ENCODE measurements at places on chromosomes 5 and 9.

DNA sequence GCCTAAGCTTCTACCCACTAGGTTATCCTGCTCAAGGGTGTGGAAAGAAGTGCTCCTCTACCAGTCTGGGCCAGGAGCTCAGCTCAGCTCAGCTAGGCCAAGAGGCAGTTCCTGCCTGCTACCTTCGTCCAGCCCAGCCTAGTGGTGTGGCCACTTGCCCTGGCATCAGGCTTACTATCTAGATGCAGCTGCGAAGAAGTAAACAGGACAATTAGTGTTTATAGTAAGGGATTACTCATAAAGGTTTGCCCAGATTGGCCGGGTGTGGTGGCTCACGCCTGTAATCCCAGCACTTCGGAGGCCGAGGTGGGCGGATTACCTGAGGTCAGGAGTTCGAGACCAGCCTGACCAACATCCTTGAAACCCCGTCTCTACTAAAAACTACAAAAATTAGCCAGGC is 12.8 kb upstream of the SPATA24 start:
- no peak for DNase-seq

DNA sequence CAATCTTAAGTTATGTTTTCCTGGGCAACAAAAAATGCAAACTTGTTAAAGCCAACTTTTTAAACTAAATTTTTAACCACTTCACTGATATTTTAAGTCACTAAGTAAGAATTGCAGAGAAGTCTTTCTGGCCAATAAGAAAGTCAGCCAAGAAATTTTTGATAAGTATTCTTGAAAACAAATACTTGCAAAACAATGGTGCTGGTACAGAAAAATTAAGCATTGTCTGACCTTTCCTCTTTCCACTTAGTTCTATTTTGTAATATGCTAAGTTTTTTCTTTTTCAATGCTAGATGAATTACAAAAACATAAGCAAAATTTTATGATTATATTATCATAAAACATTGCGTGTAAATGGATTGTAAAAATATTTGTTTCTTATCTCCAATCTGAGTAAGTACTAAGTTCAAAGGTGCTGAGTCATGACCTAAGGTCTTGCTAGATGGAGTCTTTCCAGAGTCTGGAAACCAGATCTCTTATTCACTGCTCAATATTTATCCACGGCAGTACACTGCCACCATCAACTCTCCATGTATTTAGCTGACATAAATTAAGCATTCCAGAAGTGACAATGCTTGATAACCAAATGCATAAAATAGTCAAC is 139.7 kb downstream of the MEF2C start:
- no peak for DNase-seq

GRCh38 chr9:86349271-86349670 is 4.9 kb downstream of the TUT7 start:
- no peak for DNase-seq

DNA sequence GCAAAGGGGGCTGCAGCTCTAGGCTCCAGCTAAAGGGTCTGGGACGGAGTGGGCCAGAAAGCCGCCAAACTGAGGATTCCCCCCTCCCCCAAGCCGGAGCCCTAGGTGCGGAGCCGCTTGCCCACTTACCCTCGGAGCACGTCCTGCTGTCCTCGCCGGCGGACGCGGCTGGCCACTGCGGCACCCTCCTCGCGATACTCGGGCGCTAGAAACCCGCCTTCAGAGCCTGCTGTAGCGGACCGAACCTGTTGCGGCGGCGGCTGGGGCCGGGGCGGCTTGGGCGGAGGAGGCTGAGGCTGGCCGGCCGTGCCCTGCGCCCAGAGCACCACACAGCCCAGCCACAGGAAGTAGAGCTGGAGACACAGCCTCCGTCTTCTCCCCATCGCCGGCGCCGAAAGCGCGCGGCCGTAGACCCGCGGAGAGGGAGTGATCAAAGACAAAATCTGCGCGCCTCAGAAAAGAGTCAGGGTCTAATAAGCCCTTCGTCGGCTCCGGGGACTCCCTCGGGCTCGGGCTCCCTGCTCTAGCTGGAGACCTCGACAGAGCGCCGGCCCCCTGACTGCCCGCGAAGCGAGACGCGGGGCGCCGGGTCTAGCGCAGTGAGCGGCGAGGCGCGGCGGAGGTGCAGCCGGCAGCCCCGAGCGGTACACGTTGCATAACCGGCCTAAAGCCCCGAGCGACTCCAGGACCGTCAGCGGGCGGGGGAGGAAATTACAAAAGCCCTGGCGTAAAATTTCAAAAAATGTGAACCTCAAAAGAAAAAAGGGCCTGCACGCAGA is 635 bp downstream of the FBN2 start:
- DNase-seq = no peak

GRCh38 chr9:127055745-127056402 is 66.6 kb downstream of the ANGPTL2 start:
- DNase-seq = no peak

DNA sequence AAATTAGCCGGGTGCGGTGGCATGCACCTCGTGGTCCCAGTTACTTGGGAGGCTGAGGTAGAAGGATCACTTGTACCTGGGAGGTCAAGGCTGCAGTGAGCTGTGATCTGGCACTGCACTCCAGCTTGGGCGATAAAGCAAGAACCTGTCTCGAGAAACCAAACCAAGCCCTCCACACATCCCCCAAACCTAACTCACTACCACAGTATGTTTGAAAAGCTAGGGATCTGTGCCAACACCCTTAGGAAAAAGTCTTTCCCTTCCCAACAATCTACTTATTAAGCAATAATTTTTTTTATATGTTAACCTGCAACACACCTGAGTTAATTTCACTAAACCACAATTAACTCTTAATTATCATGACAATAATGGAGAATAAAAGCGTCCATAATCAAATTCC is 2.2 kb downstream of the UBTD2 start:
- DNase-seq = no peak

DNA sequence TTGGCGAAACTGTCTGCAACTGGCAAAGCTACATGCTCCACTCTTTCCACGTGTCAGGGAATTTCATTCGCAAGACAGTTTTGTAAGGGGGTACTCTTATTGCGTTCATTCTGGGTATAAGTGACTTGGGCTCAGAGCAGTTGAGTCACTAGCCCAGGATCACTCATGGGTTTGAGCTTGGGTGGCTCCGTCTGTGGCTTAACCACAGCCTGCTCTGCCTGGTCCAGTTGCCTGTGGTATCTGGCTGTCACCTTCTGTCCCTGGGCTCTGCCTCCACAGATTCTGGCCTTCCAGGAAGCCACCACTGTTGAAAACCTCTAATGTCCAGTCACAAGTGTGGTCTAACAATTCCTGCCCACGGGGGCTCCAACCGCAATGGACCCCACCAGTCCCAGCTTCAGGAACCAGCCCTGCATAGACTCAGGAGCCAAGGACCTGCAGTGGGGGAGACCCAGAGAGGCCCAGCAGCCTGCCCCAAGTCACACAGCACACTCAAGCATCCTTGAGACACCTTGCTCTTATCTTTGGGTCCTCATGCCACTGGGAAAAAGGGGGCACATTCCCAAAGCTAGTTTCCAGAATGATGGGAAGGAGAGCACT is 10.4 kb downstream of the KIF12 start:
- no peak for DNase-seq

DNA sequence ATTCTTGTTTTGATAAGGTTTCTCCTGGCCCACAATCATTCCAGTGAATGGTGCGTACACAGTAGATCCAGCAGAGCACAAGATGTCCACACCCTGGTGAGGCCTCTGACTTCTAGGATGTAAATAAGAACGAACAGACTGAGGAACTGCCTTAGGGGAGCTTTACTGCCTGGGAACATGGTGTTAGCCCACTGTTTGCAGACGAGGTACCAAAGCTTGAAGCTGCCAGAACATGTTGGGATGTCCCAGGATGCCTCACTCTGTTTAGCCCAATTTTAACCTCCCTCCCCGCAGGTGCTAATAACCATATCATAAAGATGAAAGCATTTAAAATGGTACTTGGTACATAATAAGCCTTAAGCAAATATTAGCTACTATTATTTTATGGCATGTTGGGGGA is 3.5 kb downstream of the LECT2 start:
- no peak for DNase-seq

GRCh38 chr9:27442464-27442863 is 81.6 kb upstream of the IFNK start:
- no peak for DNase-seq

DNA sequence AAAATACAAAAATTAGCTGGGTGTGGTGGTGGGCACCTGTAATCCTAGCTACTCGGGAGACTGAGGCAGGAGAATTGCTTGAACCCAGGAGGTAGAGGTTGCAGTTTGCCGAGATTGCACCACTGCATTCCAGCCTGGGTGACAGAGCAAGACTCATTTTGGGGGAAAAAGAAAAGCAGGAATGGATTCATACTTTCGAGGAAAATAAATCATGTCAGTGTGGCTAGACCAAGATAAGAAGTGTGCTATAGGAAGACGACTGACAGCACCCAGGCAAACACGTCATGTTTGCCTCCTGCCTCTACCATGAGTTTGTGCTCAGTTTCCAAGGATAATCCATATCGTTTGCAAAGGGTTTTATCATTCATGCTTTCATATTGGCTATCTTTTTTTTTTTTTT is 19.3 kb upstream of the ATOSB start:
- no peak for DNase-seq

DNA sequence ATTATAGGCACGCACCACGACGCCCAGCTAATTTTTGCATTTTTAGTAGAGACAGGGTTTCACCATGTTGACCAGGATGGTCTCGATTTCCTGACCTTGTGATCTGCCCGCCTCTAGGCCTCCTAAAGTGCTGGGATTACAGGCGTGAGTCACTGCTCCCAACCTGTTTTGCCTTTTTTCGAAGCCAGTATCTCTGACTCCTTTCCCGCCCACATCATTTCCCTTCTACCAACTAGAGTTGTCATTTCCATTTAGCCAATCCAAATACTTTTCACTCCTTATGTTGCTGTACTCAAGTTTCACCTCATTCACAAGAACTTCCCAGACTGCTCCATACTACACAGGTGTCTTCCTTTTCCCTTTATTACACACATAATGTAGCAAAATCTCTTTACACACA is 502.6 kb upstream of the CDH6 start:
- DNase-seq = no peak

DNA sequence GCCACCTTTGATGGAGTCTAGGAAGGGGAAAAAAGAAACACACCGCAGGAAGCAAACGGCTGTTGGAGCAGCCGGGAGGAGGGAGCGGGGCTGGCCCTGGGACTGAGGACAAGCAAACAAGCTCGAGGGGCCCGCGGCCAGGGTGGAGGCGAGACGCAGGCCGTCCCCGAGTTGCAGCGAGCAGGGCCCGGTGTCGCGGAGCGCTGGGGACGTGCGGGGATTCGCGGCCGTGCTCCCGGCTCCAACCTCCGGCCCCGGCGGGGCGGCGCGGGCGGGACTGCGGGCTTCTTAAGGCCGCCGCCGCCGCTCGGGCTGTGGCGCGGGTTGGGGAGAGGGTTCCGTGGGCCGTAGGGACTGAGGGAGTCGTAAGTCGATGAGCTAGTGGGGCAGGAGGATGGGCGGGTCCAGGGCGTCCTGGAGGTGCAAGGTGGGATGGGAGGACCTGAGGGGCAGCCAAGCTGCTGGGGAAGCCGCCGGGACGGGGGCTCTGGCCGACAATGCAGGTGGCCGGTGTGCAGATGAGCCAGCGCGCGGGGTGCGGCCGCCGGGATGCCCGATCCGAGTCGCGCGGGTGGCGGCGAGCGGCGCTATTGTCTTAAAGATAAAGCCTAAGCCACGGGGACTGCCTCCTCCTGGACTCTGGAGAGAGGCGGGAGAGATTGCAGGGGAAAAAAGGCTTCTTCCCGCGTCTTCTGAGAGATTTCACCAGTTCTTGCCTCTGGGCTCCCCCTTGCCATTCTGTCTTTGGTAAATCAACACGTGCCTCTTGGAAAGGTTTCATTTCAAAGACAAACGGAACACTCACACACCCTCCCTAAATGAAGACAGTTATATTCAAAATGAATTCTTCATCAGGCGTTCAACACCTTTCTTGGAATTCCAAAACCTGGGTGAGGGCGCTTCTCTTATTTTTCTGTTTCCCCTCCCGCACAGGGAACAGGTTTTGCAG is 1.6 kb upstream of the HAPLN1 start:
- DNase-seq = no peak

DNA sequence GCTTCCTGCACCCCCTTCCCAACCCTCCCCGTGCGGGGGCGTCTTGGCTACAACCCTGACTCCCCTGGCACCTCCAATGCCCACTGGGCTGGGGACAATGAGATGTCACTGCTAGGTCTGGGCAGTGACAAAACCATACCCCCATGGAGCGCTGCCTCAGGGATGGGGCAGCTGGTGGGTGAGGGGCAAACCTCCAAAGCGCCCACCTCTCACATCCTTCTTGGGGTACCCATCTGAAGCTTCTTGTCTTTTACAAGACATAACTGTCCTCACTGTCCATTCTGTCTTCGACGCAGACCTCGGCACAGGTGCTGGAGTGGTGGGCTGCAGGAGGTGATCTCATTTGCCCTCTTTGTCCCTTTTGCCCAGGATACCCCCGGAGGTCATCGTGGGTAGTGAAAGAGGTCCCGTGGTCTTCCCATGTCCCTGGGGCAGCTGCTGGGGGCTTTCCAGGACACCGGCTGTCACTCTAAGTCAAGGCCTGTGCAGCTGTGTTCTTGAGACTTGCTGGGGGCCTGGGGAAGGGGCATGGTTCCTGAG is 27.8 kb upstream of the CSF1R start:
- DNase-seq = no peak

DNA sequence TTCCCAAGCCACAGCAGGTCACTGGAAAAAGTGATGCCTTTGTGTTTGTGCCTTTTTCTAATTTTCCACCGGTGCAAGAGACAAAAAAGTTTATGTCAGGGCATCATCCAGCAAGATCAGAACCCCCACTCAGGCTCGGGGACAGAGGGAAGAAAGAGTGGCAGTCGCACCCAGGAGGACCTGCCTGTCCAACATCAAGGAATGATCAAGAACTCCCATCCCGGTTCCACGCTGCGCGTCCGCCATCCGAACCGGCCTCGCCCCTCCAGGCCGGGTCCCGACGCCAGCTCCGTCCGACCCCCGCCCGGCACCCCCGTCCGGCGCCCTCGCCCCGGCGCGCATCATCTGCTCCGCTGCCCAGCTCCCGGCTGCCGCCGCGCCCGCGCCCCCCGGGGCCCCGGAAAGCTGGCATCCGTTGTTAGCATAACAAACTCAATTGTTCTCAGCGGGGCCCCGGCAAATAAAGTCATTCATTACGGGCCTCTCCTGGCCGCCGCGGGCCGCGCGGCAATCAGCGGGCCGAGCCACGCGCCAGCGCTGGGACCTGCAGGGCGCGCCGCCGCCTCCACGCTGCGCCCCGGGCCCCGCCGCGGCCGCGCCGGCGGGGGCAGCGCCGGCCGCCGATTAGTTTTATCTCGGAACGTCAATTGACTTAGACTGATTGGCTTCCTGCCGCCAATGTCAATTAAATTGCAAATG is 48.1 kb downstream of the PAX5 start:
- no peak for DNase-seq

DNA sequence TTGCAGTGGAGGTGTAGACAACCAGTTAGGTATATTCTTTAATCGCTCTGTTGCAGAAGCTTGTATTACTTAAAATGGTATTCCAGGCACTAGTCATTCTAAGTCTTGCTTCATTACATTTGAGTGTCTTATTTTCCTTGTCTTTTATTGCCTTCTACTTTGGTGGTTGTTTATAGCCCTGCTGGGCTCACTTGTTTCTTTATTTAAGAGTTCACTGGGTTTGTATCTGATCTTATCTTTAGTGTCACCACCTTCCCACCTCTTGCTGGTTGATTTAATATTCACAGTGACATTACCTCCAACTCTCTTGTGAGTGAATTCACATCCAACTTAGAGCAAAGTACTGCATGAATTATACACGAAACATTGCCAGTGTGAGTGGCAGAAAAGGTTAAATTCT is 83.6 kb upstream of the BNC2 start:
- no peak for DNase-seq
